ENCODE measurements at places on chromosomes 7 and 10. TPM values are rescaled to one million over a fixed set of nuclear protein-coding genes. Genes with fewer than 3 reads are reported as not detected.

Gene IGFBP1
- not detected for total RNA-seq

- DNase-seq, result no peak
These were observed 77.0 kb downstream of the ADCYAP1R1 start for GRCh38 chr7:31129067-31129466.

DNA sequence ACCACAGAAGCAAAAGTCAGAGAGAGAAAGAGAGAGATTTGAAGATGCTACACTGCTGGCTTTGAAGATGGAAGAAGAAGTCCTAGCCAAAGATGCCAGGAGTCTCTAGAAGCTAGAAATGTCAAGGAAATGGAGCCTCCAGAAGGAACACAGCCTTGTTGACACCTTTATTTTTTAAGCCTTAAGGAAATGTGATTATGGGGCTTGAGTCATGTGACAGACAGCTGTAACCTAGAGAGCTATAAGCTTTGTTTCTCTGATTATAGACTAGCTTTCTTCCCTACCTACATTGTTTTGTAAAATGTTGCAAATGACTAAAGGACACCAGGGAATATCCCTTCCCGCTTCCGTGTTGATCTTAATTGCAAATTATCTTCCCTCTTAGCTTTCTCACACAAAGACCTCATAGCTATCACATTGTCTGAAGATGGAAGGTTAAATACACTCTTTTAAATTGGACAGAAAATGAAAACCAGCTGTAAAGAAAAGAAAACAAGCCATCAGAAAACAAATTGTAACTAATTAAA lies 199.9 kb downstream of the ARHGAP12 start:
- no peak for DNase-seq

DNA sequence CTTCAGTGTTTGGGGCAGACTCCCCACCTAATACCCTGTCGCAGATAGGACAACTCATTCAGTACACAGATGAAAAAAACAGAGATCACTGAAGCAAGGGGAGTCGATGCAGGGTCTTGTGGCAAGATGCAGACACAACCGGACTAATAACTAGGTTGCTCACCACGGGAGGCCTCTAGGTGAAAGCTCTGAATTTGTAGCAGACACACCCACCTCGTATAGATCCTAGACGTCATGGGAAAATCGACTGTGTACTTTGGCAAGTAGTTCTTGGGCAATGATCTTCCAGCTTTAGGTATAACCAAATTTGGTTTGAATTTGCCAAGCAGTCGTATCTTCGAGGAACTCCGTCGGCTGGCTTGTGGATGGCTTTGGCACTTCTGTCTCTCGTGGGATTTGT lies 88.1 kb downstream of the TCF7L2 start:
- no peak for DNase-seq

DNA sequence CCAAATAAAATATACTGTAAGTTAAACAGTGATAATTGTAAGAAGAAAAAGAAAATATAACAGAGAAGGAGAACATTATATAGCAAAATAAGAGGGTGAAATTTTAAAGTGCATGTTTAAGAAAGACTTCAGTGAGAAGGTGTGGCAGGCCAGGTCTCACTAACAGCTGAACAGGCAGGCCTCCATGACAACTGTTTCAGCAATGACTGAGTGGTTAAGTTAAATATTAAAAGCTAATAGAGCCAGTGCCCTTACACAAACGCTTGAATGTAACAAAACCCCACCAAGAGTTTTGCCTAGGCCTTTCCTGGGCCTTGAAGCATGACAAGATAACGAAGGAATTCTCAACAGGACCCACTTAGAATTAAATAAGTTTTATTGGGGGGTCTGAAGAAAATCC lies 32.6 kb downstream of the CFAP43 start:
- DNase-seq, result no peak

Gene NRAP
- total RNA-seq, result not detected

DNA sequence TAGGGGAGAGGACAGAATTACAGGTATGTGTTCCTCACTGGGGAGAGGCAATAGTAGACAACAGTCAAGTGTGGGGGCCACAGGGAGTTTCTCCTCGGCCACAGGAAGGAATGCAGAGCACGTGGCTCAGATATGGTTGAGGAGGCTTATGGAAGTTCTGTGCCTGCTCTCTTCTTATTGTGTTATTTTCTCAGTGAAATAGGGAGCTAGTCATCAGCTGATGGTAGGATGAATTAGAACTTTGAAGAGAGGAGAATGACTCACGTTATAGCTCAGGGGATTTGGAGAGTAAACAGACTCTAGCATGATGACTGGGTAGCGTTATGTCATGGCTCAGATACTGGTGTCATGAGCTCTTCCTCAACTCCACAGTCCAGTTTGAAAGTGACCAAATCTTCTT lies 308.3 kb upstream of the IGFBP3 start:
- no peak for DNase-seq

GRCh38 chr10:5234106-5234860 lies 37.6 kb downstream of the AKR1C4 start:
- no peak for DNase-seq

DNA sequence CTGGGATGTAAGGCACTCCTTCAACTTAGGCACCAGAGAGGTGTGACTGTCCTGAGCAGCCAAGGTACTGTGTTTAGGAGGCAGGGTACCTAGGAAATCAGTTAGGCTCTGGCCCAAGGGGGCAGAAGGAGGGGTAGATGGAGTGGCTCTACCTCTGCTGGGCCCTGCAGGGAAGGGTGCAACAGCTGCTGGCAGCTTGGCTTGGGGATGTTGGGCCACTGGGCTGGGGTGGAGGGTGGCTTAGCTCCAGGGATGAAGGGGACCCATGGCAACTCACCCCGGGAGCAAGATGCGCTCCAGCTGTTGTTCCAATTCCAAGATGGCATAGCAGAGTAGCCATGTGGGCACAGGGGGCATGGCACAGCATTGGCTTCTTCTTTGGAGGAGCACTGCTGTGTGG lies 42.1 kb downstream of the NEURL1 start:
- no peak for DNase-seq

Gene CDC14C
- total RNA-seq, result not detected

- no peak for DNase-seq
These were observed 261.4 kb upstream of the ZWINT start for GRCh38 chr10:56622335-56622973.

- no peak for DNase-seq
These were observed 276.8 kb upstream of the PFKP start for GRCh38 chr10:2790396-2791188.

DNA sequence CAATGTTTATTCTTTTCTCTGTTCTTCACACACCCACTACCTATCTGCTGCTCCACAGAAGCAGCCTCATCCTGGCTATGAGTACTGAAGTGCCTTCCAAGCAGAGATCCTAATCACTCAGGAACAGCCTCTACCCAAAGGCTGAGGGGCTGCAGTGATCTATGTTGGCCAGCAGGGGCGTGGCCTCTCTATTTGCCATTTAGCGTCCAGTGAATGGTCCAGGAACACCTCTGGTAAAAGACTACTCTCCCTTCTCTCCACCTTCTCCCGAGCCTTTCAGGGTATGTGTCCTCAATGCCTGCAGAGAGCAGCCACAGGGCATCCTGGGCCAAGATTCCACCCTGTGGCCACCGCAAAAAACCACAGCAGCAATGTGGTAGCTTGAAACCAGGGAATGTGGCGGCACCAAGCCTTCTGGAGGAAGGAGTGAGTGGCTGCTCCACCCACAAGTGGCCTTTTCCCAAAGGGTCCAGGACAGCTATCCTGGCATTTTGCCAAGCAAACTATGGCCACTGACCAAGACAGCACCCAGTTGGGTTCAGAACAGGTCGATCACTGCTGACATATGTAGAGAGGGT lies 70.9 kb downstream of the SYPL1 start:
- no peak for DNase-seq

DNA sequence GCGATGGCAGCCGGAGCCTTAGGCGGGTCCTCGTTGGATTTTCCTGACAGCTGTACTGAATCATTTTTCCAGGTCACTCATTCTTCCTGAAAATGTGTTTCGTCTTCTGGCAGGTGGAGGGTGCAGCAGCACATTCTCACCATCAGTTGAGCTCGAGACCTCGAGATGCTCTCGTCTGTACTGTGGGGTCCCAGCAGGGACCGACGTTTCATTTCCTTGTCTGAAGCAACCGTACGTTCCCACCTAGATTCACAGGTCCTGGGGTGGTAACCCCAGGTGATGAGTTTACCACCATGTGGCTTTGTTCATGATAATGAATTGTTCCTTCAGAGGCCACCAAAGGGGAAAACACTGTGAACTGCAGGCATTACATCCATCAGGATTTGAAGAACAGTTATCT lies 298.5 kb upstream of the FOXK1 start:
- no peak for DNase-seq

DNA sequence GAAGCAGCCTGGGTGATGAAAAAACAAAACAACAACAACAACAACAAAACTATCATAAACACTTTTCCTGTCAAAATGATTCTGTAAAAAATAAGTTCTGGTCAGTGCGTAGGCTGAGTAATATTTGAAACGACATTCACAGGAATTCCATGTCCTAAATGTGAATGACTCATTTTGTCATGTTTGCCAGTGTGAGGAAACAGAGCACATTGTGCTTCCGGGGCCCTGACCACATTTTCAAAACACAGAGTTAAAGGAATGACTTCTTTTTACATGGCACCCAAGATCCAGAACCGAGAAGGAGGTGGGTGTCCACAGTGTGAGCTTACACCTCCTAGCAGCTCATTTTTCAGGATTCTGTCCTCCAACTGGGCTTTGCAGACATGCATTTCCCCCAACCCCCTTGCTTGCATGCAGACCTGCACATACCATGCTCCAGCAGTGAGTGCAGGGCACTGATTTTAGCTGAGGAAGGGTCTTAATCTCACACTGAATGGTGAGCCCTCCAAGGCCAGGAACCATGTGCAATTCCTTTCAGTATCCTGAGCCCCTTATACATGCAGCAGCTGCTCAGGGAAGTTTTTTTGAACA lies 3.0 kb downstream of the CLRN3 start:
- no peak for DNase-seq

- no peak for DNase-seq
These were observed 346.8 kb downstream of the ABCA13 start for GRCh38 chr7:48518092-48518491.

DNA sequence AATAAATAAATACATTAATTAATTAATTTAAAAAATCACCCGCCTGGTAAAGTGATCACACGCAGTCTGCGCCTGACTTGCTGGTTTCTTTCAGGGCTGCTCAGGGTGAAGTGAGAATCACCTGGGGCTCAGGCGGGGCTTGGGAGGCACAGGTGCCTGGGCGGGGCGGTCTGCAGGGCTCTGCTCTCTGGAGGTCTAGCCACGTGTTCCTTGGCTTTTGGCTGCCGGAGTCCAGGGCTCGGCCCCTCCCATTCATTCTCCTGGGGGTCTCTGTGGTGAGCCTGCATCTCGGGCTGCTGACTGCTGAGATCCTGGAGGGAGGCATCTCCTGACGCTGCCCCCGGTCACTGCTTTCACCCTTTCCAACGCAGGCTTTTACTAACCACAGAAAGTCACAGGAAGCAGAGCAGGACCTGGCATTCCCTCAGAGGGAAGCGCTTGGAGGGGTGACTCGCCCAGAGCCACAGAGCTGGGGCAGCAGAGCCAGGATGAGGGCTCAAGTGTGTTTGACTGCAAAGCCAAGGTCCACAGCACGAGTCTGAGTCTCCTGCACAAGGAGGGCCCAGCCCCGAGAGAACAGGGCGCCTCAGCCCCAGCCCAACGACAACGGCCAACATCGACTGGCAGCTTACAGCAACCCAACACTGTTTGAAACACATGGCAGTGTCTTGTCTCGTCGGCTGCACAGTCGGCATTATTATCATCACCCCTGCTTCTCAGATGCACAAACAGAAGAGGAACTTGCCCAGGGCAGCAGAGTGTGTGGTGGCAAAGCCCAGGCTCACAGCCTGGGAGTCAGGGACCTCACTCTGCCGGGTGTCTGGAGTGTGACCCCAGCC lies 22.4 kb upstream of the MNX1 start:
- DNase-seq, result no peak

GRCh38 chr7:146660839-146661238 lies 544.2 kb downstream of the CNTNAP2 start:
- DNase-seq, result no peak

Gene NKX1-2
- 2.3 TPM for total RNA-seq

DNA sequence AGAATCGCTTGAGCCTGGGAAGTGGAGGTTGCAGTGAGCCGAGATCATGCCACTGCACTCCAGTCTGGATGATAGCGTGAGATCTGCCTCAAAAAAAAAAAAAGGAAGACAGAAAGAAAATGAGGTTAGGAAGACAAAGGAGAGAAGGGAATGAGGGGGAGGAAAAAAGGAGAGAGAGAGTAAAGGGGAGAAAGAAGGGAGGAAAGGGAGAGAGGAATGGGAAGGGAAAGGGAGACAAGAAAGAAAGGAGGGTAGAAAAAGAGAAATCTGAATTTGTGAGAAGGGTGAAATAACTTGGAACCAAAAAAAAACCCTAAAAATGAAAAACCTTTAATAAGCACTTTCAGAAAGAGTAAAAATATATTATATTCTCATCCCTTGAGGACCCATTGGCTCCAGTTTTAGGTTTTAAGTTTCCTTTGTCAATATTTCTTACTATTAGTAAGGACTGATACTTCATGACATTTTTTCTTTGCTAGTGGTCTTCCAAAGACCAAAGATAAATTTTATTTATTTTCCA lies 54.9 kb downstream of the POT1 start:
- DNase-seq, result no peak

Gene SLC16A9
- total RNA-seq, result 15.6 TPM

GRCh38 chr10:69787681-69788080 lies 14.0 kb upstream of the COL13A1 start:
- DNase-seq, result no peak

DNA sequence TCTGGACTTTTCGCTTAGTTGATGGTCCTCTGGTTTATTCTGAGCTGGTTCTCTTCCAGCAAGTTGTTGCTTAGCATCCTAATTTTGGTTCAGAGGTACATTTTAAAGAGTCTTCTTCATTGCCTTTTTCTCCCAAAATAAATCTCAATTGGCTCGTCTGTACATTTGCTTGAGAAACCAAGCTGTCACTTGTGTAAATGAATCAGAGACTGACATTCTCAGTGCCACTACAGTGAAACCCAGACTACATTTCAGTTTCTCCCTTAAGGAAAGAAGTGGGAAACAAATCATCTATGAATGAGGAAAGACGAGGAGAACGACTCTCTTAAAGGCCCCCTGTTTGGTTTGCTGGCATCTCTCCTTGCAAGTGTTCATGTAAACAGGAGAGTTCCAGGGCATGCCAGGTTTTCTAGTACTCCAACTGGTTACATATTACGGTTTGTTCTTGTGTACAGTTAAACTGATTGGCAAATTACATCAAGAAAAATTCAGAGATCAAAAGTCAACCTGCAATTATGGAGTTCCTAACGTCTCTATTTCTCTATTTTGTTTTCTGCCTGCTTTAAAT lies 654.6 kb downstream of the SH2D4B start:
- DNase-seq, result no peak

GRCh38 chr7:158494162-158494586 lies 93.4 kb downstream of the PTPRN2 start:
- DNase-seq, result no peak

DNA sequence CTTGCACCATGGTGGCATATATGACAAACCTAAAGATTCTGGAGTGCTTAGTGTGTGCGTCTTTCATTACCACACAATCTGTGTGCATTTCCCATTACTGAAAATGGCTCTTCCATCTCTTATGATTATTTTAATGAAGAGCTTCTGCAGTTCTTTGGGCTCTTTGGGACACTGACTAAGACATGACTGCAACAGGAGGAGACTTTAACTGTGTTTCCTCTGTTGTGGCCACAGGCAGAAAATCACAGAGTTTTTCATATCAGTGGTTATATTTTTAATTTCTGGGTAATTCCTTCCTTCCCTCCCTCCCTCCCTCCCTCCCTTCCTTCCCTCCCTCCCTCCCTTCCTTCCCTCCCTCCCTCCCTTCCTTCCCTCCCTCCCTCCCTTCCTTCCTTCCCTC lies 58.1 kb downstream of the WNT2 start:
- DNase-seq, result no peak

Data from esophagus squamous epithelium (tissue), 5 donors.